ENCODE measurements at places on chromosomes 6 and 20. TPM values are rescaled to one million over a fixed set of nuclear protein-coding genes. Genes with fewer than 3 reads are reported as not detected.

The OR2B6 gene
- total RNA-seq, result not detected

The CYB5R4 gene
- total RNA-seq, result 14.6 TPM

The CST3 gene
- 53.2 TPM for total RNA-seq

The MOG gene
- 0.31 TPM for total RNA-seq

The TMEM170B gene
- total RNA-seq, result 4.3 TPM

The CEP43 gene
- total RNA-seq, result 33.8 TPM

The SPTLC3 gene
- total RNA-seq, result 0.82 TPM

The SIRPG gene
- total RNA-seq, result not detected

The BIRC7 gene
- total RNA-seq, result not detected

The FAM120B gene
- total RNA-seq, result 12.0 TPM

The RRAGD gene
- total RNA-seq, result 29.7 TPM

The GDAP1L1 gene
- total RNA-seq, result 8.5 TPM

The MPIG6B gene
- total RNA-seq, result not detected

The FAM110A gene
- total RNA-seq, result 13.1 TPM

The PRPH2 gene
- total RNA-seq, result 0.65 TPM

The TTBK1 gene
- total RNA-seq, result 1.5 TPM

The SIRPB2 gene
- total RNA-seq, result 0.28 TPM

GRCh38 chr20:12179692-12180091 lies 262.0 kb downstream of the BTBD3 start:
- DNase-seq, result no peak

DNA sequence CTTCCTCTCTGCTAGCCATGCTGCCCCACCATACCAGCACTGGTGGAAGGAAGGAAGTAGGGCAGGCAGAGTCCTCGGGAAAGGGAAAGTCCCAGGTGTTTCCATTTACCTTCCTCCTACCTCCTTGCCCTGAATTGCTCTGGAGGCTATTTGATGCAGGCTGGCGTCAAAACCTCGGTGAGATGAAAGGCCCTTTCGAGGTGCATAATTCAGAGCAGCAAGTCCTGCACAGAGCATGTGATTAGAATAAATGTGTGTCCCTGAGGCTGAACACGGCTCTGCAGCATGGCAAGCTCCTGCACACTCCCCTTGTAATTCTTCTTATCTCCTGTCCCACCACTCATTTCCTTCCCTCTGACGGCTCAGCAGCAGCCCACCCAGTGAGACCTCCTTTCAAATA lies 98.7 kb upstream of the LRFN2 start:
- no peak for DNase-seq

DNA sequence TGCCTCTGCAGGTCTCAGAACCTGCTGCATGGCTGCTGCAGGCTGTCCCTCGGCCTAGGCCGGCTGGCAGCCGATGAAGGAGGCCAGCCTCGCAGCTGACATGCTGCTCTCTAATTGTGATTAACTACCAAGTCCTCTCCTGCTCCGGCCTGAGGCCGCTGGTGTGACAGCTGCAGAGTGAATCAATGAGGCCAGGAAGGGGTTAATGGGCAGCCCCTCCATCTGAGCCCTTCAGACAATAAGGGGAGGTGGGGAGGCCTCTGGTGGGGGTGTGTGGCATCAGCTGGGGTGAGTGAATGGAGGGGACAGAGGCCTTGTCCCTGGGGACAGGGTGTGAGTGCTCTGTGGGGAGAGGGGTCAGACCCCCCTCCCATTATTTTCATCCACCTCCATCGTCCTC lies 34.4 kb downstream of the SLC52A3 start:
- DNase-seq, result no peak

- no peak for DNase-seq
These were observed 210.1 kb upstream of the FUT9 start for GRCh38 chr6:95805699-95806098.

DNA sequence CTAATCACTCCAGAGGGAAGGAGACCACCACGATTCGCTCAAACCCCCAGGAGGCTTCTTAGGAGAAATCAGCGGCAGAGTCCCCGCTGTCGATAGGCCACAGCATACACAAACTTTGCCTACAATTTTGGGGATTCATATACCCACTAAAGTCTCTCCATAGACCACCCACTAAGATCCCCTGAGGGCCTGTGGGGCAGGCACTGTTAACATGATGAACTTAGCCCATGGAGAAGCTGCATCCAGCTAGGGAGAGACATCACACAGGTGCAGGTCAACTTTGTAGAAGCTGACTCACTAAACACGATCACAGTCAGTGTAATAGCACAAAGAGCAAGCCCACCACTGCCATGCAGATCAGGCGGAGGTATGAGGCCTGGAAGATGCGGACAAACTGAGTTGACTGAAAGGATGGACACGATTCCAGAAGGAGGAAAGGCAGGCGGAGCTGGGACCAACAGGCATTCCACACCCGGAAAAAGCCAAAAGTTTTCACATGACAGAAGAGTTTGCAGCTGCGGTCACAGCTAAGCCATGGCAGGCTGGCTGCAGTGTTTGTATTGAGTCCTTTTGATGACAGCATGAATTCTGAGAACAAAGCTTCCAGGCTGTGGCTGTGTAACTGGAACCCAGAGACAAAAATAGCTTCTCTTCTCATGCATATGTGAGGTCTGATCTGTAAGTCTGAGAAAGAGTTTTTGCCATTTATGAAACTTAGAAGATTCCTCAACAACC lies 75.7 kb upstream of the QKI start:
- DNase-seq, result no peak

- no peak for DNase-seq
These were observed 26.1 kb upstream of the KLHL31 start for GRCh38 chr6:53691667-53692133.

- no peak for DNase-seq
These were observed 595.9 kb upstream of the CHD6 start for GRCh38 chr20:42214074-42214473.

DNA sequence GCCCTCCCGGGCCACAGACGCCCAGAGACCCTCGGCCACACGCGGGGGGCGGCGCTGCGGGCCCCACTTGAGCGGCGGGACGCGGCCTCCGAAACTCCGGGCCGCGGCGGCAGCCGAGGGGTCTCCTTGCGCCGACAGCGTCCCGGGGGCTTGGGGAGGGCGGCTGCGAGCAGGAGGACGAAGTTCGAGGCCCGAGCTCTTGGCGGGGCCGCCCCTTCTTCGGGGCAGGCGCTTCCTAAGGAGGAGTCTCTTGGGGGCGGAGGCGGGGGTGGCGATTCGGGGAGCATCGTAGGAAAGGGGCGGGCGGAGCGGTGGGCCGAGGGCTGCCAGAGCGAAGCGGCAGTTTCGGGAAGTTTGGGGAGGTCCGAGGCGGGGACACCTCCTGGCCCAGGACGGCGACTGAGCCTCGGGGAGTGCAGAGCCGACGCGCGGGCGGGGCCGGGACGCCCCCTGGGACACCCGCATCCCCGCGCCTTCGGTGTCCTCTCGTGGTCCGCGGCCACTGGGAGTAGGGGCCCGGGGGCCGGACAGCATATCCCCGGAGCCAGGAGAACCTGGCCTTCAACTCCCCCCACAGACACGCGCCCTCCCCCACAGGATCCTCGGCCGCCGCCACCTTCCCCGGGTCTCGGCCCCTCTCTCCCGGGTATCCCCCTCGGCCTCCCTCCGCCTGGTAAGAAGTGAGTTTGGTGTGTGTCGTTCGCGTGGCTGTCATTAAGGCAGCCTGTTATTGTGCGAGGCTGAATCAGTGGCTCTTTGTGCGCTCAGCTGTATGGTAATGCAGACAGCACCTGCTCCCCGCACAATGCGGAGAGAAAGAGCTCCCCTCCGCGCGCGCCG lies 613 bp upstream of the DLL1 start:
- DNase-seq, result peak; percentile 88

- DNase-seq, result no peak
These were observed 47.8 kb downstream of the CDH22 start for GRCh38 chr20:46260480-46260879.

- no peak for DNase-seq
These were observed 129.9 kb upstream of the COL21A1 start for GRCh38 chr6:56377295-56377694.

- no peak for DNase-seq
These were observed 8.9 kb upstream of the ERVFRD-1 start for GRCh38 chr6:11120271-11121005.

- DNase-seq, result no peak
These were observed at the start of gene GID8 for GRCh38 chr20:62938105-62938888. Gene GID8, plus strand, starts transcription at chr20:62938147. Its CDS starts 3,356 bp downstream, at chr20:62941503.

- no peak for DNase-seq
These were observed 23.3 kb downstream of the ADGRG6 start for GRCh38 chr6:142325111-142325510.

DNA sequence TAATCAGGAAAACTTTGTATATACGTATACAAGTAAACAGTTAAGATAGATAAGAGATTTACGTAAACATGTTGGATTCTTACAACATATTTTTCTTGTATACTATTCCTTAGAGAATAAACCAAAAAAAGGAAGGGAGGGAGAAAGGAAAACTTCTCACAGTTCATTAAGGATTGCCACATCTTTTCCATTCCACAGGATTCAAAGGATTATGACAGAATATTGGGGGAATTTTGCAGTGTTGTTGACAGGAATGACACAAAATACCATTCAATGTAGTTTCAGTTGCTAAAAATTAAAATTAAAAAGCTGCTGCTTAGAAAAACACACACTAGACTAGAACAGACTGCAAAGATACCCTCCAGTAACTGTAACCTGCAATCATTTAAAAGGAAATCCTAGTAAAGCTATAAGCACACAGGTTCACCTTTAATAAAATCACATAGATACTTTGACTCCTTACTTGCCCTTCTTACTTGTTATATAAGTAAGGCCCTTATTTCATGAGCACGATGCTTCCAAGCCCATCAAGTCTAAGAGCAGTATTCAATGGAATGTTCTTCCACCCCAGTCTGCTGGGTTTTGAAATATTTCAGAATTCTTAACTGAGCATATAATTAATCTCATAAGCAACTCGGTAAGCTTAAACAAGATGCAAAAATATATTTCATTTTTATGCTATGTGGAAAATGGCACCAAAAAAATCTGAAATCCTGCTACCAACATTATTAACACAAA lies 107.8 kb downstream of the SMLR1 start:
- no peak for DNase-seq

GRCh38 chr6:72206606-72207005 lies 320.3 kb downstream of the RIMS1 start:
- DNase-seq, result no peak

GRCh38 chr6:6890400-6890858 lies 217.3 kb upstream of the RREB1 start:
- DNase-seq, result peak; percentile 59

GRCh38 chr20:25692499-25692898 lies 4.2 kb downstream of the ZNF337 start:
- no peak for DNase-seq

GRCh38 chr20:54432966-54433365 lies 42.4 kb upstream of the DOK5 start:
- no peak for DNase-seq

GRCh38 chr6:14804785-14805210 lies 441.1 kb upstream of the JARID2 start:
- DNase-seq, result no peak

- no peak for DNase-seq
These were observed 227.5 kb downstream of the KCNQ5 start for GRCh38 chr6:72849346-72849745.

- no peak for DNase-seq
These were observed 581.6 kb upstream of the FLRT3 start for GRCh38 chr20:14918976-14919375.

DNA sequence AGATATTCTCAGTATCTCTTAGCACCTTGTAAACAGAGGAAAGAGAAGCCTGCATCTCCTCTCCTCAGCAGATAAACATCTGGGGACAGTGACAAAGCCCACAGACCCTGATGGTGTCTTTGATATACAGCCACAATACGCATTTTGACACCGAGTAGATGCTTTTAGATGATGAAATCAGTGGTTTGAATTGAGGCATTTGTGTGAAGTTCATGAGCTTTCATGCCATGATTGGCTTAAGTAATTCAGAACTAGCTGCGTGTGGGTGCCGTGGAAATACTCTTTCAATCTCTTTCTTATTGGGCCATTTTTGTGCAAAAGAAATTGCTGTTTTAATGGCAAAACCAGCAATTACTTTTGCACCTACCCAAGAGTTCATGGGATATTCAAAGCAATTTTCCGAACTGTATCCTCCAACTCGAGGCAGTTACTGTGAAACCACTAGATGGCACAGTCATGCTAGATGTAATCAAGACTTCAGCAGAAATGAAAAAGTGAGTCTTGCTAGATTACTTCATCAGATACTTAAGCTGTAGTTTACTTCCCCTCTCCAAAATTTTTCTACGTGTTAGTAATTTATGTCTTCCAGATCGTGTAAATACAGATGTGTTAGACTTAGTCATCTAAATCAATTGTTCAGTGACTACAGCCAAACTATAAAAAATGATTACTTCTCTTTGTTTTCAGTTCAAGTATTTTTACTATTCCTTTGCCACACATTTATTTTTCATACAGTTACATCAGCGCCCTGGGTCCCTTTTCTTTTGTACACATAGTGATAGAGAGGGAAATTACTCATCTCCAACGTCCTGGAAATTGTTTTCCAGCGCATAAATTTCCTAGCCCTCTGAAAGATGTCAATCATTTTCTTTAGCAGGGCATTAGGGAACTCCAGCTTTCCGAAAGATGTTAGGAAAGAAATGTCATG lies 49.4 kb downstream of the IYD start:
- no peak for DNase-seq

- no peak for DNase-seq
These were observed 56.6 kb upstream of the CITED2 start for GRCh38 chr6:139430899-139431601.

GRCh38 chr6:65461121-65461520 lies 245.9 kb downstream of the EYS start:
- no peak for DNase-seq

GRCh38 chr6:125818772-125819260 lies 28.1 kb downstream of the NCOA7 start:
- no peak for DNase-seq

DNA sequence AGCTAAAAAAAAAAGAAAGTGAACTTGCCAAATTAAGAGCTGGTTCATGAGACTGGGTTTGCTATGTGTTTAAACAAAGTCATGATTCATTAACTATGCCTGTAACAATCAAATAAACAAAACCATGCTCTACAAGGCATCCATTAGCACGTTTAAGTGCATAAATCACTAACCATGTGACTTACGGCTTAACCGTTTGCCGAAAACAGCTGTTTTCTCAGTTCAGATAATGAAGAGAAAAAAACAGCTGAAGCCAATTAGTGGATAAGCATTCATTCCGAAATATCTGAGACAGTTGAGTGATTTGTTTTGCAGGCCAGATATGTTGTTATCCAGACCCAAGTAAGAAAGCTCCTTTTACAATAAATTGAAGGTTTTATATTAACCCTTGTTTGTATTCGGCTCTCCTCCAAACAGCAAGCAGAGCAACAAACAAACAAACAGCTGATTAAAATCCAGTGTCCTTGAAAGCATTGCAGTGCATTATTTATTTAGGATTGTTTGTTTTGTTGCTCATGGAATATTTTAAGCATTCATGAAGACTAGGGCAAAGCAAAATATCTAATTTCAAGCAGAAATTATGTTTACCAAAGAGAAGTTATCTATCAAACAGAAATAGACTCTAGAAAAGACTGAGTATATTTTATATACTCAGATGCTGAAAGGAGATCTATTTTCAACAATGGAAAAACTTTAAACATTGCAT lies 343.5 kb downstream of the RFPL4B start:
- no peak for DNase-seq

DNA sequence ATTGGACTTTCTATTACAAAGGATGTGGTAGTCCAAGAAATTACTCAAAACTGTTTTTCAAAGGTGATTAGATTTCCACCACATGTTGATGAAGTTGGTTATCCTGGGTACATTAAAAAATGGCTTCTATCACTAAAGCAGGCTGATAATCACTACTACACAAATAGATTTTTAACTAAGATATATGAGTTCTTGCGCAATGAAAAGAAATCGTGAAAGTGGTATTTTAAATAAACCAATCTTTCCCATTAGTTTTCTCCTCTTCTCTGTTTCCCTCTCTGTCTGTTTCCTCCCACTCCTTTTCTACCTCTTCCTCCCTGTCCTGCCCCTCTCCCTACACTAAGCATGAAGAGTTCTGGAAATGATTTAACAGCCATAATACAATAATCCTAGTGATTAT lies 487.9 kb upstream of the CITED2 start:
- DNase-seq, result no peak

All from H1 (cell line).